ENCODE measurements at places on chromosomes 6 and 20. TPM values are rescaled to one million over a fixed set of nuclear protein-coding genes. Genes with fewer than 3 reads are reported as not detected.

- DNase-seq: no peak
Measured at GRCh38 chr6:16104624-16105433, 24.1 kb upstream of the MYLIP start.

DNA sequence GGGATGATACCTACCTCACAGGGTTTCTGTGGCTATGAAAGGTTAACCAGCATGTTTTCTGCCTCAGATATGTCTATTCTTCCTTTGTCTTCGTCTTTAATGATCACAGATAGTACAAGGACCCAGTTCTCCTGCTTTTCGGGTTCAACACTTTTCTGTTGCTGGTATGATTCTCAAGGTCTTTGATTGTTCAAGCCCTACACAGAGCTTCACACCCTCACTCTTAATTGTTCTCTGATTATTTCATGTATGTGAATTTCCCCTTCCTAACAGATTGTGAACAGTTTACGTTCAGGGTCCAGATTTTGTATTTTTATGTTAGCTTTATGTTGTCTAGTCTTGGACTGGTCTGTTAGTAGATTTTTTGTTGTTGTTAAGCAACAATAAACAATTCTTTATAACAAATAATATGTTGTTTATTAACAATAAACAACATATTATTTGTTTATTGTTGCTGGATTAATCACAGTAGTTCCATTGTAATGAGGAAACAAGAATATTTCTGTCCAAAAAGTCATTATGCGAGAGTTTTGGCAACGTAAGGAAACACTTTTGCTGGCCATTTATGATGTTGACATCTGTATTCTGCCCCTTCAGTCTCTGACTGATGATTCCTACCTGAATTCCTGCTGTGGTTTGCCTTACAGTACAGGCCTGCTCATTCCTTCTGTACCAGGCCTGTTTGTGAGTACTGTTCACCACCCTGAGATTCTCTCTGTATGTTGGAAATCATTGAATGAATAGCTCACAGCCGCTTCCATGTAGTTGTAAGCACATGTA lies 27.2 kb upstream of the TULP4 start:
- no peak for DNase-seq

DNA sequence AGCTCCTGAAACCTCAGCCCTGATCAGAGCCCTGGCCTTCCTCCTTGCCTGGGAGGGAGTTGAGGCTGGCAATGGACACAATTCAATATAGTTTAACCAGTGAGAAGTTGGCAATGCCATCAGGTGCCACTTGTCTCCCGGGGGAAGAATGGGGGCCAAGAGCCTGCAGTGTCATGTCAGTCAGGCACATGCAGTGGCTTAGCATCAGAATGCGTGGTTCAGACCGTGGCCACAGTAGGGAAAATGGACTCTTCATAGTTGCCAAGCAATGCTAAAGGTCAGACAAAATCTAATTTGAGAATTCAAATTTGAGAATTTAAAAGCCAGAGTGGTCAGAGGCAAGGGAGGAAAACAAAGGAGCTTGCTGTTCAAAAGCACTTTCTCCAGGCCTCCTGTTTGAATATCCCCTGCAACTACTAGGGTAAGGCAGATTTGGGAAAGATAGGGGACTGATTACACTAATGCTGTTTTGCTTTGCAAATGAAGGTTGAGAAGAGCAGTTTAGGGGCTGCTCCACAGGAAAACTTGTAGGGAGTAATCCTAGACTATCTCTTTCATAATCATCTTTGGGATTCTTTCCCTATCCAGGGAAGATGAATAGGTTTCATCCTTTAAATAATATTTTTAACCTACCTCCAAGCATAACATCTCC lies 33.1 kb upstream of the CLIC5 start:
- no peak for DNase-seq

The SLC17A3 gene
- not detected for total RNA-seq

The RAB44 gene
- not detected for total RNA-seq

DNA sequence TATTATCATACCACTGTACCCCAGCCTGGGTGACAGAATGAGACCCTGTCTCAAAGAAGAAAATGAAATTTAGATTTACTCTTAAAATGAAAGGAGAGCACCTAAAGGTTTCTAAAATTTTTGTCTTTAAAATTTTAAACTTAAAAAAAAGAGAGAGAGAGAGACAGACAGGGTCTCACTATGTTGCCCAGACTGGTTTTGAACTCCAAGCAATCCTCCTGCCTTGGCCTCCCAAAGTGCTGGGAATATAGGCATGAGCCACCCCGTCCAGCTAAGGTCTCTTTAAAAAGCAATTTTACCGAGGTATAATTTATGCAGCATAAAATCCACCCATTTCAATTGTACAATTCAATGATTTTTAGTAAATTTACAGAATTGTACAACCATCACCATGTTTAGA lies 33.2 kb downstream of the ILRUN start:
- DNase-seq: no peak

The RIPOR3 gene
- 6.3 TPM for total RNA-seq

- DNase-seq: no peak
Measured at GRCh38 chr6:16403831-16404230, 165.4 kb downstream of the GMPR start.

DNA sequence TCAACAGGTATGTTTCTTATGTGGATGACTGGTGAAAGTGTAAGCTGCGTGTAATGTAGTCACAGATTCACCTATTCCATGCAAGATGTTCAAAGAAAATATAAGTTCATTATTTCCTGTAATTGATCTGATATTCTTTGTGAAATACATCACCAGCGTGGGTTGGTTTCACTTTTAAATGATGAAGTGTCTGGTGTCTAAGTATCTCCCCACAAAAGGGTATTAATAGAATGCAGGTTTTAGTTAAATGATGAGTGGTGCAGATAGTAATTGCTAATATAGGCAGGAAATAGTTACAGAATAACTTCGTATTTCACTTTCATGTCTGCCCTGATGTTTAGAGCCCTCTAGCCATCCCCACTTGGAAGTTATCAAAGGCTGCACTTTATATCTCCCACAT lies 22.2 kb downstream of the PGBD1 start:
- DNase-seq: no peak

GRCh38 chr6:81169166-81169565 lies 583.3 kb downstream of the TENT5A start:
- no peak for DNase-seq

- no peak for DNase-seq
Measured at GRCh38 chr20:20295621-20296498, 72.0 kb upstream of the INSM1 start.

DNA sequence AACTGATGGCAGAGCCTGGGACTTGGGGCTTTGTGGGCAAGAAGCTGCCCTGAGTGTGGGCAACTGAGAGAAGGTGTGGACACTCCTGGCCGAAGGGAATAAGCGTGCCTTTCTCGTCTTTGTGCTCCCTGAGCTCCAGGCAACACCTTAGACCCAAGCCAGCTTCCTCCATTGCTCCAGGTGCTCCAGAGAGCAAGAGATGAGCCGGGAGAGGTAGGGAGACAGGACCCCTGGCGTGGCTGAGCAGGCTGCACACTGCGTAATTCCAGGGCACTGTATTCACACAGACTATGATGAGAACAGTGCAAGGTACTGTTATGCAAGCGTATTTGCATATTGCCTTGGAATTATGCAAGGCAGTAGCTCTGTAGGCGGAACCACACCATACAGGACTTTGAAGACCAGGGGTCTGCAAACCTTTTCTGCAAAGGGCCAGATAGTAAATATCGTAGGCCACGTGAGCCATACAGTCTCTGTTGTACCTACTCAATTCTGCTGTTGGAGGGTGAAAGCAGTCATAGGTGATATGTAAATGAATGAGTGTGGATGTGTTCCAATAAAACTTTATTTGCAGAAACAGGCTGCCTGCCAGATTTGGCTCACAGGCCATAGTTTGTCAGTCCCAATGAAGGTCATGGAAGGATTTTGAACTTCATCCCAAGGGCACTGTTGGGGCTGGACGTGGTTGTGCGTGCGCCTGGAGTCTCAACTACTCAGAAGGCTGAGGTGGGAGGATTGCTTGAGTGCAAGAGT lies 42.1 kb upstream of the FAM83D start:
- no peak for DNase-seq

The THBS2 gene
- total RNA-seq: not detected

The RIMS1 gene
- not detected for total RNA-seq

GRCh38 chr6:29509711-29510110 lies 22.0 kb upstream of the MAS1L start:
- no peak for DNase-seq

- DNase-seq: no peak
Measured at GRCh38 chr6:56572788-56573471, 69.8 kb downstream of the DST start.

DNA sequence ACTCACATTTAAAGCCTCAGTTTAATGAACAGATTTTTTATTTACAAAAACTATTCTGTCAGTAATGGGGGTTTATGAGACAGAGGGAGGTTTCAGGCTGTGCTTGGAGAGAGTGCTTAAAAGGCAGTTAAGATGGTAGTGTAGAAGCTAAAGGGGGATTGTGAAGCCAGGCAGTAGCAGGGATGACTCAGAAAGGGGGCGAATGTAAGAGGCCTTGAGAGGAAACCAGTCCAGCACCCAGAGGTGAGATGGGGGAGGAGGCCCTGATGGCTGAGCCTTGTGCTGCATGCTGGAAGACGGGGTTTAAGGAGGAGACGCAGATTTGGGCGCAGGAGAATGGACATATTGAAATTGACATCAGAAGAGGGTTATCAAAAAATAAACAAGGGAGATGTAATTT lies 6.6 kb upstream of the SERPINB9 start:
- DNase-seq: no peak

The CDH26 gene
- total RNA-seq: 0.68 TPM

DNA sequence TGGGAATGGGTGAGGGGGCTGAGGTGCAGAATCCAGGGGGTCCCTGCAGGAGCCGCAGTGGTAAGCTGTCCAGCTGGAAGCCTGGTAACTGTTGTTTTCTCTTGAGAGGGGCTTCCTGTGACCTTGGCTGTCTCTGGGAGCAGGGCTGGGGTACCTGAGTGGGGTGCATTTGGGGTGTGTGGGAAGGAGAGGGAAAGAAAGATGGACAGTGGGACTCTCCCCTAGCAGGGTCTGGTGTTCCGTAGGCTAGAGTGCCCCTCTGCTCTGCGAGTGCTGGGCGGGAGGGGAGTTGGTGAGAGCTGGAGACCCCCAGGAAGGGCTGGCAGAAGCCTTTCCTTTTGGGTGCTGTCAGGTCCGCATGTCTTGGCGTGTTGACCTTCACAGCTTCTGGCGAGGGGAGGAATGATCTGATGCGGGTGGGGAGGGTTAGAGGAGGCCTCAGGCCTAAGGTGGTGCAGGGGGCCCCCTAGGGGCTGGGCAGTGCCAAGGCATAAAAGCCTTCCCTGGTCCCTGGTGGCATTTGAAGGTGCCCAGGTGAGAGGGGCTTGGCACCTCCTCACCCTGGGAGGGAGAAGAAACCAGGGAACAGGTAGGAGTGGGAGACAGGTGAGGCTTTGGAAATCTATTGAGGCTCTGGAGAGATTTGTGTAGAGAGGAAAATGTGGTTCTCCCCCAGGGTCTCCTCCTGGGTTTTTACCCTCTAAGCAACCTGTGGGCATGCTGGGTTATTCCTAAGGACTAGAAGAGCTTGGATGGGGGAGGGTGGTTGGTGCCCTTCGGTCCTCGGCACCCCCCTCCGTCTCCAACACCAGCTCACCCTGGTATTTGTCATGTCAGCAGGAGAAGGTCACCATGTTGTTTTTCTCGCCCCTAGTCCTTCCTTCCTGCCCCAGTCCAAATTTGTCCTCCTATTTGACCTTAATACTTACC lies 3.3 kb downstream of the VEGFA start:
- DNase-seq: peak; percentile 72

The DNMT3B gene
- total RNA-seq: 8.0 TPM

GRCh38 chr20:15563836-15564235 lies 1009.4 kb downstream of the KIF16B start:
- DNase-seq: no peak

- no peak for DNase-seq
Measured at GRCh38 chr6:107460083-107460631, 793 bp upstream of the PDSS2 start.

The TRIM10 gene
- not detected for total RNA-seq

GRCh38 chr20:1830240-1830639 lies 65.0 kb upstream of the SIRPA start:
- peak; percentile 86 for DNase-seq

- no peak for DNase-seq
Measured at GRCh38 chr20:9769954-9770353, 68.9 kb downstream of the PAK5 start.

DNA sequence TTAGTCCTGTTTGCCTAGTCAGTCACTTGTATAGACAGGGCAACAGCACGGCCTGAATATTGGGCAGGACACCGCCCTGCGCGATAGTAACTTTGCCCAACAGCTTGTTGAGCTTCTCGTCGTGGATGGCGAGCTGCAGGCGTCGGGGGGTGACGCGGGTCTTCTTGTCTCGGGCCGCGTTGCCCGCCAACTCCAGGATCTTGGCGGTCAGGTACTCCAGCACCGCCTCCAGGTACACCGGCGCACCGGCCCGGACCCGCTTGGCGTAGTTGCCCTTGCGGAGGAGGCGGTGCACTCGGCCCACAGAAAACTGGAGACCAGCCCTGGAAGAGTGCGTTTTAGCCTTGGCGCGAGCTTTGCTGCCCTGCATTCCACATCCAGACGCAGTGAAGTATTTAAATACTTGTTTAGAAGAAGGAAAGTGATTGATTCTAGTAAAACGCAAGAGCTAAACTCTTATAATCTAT lies 92.8 kb upstream of the BTN3A2 start:
- DNase-seq: peak; percentile 60

GRCh38 chr6:30511169-30511546 lies 21.8 kb downstream of the HLA-E start:
- no peak for DNase-seq

DNA sequence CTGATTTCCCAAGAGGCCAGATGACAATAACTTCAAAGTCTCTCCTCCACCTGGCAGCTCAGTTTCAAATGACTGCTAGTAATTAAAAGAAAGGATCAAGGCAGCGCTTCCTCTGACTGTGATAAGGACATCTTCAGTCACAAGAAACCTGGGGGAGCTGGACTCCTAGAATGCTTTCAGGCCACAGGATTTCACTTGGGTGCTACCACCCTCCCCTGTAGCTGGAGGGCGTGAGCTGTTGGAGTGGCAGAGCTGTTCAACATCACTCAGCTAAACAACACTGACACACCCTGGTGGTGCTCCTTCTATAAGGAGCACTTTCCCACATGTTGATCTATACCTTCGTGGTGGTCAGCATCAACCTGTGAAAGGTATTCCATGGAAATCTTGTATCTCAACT lies 2.2 kb upstream of the CNR1 start:
- no peak for DNase-seq

GRCh38 chr6:29705389-29706231 lies 17.6 kb upstream of the HLA-F start:
- no peak for DNase-seq

GRCh38 chr6:161833099-161833860 lies 559.4 kb upstream of the AGPAT4 start:
- DNase-seq: no peak

The LY6G6F gene
- total RNA-seq: not detected

GRCh38 chr6:5995949-5996713 lies 10.6 kb downstream of the NRN1 start:
- no peak for DNase-seq

DNA sequence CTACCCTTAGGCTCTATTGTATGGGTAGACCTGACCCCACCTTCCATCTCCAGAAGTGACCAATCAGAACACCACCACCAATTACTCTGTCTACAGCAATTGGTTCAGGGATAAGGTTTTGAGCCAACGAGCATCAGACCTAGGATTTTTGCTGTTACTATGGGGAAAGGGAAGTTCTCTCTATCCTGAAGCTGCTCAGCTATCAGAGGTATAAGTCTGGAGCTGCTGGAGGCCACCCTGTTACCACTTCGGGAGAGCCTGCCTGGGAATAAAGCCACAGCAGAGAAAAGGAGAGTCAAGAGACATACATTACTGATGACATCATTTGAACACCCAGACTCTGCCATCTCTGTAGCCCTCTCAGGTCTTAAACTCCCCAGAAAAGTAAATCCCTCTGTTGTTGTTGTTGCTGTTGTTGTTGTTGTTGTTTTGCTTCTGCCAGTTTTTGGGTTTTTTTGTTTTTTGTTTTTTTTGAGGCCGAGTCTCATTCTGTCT lies 94.5 kb downstream of the PREX1 start:
- DNase-seq: peak; percentile 43

Data from PC-9 (cell line).